ENCODE measurements at places on chromosomes 11 and 22.

DNA sequence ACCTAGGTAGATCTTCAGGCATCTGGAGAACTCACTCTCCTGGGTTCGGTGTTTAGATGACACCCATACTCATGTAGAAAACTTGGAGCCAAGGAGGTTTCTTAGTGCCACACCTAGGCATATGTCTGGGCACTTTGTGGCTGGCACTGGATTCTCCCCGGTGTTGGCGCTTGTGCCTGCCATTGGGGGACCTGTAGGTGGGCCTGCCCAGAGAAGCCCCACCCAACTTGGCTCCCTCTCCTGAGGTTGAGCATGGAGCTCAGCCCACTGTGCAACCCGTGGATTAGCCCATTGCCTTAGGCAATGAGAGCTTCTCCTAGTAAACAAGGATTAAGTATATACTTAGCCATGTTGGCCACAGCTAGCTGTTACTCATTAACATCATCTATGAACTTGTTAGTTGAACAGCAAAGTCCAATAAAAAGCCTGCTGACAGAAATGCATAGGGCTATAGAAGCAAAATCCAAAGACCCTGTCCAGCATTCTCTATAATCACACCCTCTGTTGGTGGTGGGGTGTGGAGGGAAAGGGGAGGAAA is 335.5 kb upstream of the CHORDC1 start:
- no peak for DNase-seq

- DNase-seq, result no peak
These were observed 9.5 kb upstream of the GNAZ start for GRCh38 chr22:23060612-23061400.

GRCh38 chr11:82874646-82875523 is 25.3 kb downstream of the PRCP start:
- DNase-seq, result no peak

DNA sequence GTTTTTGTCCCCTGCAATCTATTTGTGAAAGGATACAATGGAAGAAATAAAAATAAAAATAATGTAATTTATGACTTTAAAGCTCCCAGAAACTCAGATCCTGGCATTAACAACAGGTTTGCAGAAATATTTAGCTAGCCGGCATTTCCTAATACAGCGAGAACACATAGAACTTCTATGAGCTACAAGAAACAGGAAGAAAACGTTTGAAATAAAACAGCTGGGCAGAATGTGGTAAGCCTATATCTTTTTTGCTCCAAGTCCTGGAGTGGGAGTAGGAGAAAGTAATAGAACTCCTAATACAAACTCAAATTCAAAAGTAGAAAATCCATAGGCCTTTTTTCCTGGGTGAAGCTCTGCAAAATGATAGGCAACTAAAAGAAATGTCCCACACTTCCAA is 29.6 kb upstream of the FIBIN start:
- DNase-seq, result no peak

- no peak for DNase-seq
These were observed 10.9 kb downstream of the CD5 start for GRCh38 chr11:61113201-61113600.

GRCh38 chr11:33258631-33259205 is 1.5 kb downstream of the HIPK3 start:
- DNase-seq, result peak; percentile 18

GRCh38 chr11:68037411-68038225 is 1.2 kb upstream of the TCIRG1 start:
- DNase-seq, result no peak

DNA sequence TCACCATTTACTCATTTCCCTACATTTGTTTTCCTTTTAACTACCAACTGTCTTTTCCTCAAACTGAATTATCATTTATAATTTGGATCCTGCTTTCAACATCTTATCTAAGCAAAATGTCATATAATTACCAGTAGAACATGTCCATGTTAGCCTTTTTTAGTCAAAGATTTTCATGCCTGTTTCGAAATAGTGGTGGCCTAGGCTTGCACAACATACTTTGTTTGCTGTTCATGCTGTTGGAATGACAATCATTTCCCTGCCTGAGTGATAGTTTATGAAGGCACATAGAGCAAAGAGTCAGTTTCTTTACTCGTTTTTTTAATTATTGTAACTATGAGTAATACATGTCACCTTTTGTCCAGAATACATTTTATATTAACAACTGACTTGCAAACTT is 144.3 kb upstream of the ANO3 start:
- DNase-seq, result no peak

DNA sequence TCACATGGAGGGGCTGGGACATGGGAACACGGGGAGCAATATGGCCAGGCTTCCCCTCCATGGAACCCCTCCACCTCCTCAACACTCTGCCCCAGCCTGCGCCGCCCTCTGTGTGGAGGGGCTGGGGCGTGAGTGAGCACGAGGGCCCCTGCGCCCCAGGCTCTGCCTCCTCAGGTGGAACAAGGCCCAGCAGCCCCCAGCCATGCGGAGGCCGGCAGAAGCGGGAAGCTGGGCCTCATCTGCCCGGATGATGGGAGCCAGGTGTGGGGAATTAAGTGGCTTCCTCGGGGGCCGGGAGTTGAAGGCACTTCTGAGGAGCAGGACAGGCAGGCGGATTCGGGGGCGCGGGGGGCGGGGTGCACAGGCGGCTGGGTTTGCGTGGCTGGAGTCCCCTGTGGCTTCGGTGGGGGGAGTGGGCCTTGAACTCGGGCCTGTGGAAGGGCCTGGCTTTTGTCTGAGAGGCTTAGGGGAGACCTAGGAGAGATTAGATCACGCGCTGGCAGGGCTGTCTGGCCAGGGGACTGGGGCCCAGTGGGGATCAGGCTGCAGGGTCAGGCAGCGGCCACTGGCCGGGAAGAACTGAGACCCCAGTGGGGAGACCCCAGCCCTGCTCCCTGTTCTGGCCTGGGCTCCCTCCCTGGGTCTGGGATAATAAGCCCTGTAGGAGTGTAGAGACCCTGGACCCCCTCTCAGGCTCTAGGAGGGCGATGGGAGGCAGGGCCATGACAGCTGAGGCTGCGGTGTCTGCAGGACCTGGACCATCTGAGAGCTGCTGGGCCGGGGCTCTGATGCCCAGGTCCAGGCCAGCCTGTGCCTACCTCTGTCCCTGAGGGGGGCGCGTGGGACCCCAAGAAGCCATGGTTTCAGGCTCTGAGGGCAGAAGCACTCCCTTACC is 13.3 kb downstream of the PRR33 start:
- no peak for DNase-seq

GRCh38 chr11:117299351-117300282 is 8.5 kb downstream of the BACE1-AS start:
- DNase-seq, result no peak

DNA sequence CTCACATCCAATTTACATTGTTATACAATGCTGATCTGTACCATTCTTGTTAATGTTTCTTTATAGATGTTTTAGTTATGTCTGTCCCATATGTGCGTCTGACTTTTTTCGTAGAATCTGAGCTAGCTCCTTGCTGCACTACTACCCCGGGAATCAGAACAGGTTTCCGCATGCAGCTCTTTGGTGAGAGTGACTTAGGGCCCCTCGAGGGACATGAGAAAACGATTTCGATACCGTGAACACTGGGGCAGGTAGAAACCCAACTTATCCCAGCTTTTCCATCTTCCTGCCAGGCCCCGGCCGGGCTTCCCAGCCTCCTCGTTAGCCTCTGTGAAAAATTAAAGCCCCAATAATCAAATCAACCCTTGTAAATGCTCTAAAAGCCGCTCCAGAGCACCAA is 23.4 kb upstream of the PKNOX2 start:
- DNase-seq, result no peak

- no peak for DNase-seq
These were observed 8.1 kb downstream of the ALDH3B2 start for GRCh38 chr11:67666303-67666645.

GRCh38 chr11:104581246-104581980 is 316.8 kb downstream of the CASP12 start:
- no peak for DNase-seq

DNA sequence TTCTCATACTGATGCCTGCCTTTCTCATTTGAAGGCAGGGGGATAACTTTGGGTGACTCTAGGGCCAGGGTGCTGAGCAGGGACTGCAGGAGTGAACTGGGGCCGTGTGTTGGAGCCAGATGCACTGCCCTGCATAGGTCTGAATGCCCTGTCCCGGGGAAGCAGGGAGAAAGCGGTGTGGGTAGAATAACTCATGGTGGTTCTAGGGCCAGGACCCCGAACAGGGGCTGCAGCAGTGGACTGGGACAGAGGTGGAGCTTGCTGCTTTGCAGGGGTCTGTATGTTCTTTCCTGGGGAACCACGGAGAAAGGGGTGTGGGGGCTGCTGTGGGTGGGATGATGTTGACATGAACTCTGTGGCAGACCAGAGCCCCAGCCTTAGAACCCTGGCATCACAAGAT is 52.9 kb downstream of the GAB4 start:
- no peak for DNase-seq

DNA sequence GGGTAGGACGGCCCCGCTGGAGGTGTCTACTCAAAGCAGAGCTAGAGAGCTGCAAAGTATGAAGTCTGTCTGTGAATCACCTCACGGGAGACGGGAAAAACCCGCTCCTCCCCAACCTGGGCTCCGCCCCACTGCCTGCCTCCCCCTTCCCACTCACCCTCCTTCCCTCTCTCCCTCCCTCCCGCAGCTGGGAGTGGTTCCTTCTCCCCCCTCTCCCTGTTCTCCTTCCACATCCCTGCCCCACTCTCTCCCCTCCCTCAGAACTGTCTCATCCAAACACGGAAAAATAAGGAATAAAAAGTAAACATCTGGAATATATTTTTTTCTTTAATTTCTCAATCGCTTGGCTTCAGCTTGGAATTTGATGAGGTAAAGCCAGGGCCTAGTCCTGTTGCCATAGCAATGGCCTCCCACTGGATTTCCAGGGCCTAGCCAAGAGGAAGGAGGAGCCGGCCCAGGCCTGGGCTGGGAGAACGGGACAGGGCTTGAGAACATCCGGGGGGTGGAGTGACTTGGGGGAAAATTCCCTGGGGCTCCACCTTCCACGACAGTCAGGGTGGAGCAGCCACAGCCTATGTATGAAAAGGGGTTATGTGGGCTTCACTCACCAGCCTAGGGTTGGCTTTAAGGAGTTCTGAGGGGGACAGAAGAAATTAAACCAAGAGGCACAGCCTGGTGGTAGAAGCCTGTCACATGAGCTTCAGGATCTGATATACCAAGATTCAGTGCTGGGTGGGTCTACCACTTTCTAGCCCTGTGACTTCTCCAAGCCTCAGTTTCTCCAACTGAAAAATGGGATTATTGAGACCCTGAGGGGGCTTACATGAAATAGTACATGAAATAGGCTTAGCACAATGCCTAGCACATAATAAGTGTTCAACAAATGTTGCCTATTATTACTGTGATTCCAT is 2.2 kb downstream of the TNKS1BP1 start:
- DNase-seq, result no peak

DNA sequence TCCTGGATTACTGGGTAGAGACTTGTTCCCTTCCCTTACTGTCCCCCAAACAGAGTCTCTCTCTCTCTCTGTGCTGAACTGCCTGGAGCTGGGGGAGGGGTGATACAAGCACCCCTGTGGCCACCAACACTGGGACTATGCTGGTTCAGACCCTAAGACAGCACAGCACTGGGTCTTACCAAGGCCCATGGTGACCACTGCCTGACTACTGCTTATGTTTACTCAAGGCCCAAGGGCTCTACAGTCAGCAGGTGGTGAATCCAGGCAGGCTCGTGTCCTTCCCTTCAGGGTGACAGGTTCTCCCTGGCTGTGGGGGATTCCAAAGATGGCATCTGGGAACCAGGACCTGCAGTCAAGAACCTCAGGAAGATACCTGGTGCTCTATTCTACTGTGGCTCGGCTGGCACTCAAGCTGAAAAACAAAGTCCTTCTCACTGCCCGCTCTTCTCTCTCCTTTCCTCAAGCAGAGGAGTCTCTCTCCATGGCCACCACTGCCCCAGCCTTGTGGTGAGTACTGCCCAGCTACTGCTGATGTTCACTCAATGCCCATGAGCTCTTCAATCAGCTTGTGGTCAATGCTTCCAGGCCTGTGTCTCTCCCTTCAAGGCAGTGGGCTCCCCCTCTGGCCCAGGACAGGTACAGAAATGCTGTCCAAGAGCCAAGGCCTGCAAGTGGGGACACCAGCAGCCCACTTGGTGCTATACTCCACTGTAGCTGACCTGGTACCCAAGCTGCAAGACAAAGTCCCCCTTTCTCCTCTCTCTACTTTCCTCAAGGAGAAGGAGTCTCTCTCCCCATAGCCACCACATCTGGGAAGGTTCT is 41.8 kb upstream of the SHANK2 start:
- no peak for DNase-seq

- no peak for DNase-seq
These were observed 23.3 kb downstream of the ARL14EP start for GRCh38 chr11:30346068-30346688.

- no peak for DNase-seq
These were observed 63.1 kb downstream of the MTNR1B start for GRCh38 chr11:93032580-93032979.

- no peak for DNase-seq
These were observed 2.2 kb downstream of the TUT1 start for GRCh38 chr11:62588966-62589637.

DNA sequence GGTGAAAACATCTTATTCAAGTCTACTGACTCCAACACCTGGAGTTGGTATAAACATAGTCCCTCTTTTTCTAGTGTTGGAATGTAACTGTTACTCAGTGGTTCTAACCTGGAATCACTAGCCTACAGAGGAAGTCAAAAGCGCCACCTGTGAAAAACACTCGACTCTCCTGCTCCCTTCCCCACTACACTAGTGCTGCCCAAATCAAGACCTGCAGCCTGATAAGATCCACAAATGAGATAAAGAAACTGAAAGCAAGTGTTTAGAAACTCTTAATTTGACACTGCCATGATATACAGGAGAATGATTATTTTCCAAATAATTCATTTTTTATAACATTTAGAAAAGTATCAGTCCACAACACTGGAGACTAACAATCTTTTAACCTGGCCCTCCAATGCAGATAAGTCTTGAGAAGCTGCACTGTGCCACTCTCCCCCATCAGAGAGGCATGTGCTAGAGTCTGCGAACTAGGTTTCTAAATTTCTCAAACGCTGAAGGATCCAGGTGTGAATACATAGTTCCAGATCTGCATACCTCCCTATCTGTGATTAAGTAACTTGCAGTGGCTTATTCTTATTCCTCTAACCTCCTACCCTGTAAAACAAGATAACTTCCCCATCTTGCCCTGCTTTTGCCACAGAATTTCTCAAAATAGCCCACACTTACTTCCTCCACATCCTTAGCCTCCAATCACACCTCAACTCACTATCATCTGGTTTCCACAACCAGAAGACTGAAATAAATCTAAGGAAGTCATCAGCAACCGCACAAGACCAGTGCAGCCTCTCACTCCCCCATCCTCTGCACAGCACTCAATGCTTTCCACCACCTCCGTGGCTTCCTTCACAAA is 88.1 kb downstream of the RRAS2 start:
- DNase-seq, result peak; percentile 23

GRCh38 chr11:12829131-12829530 is 154.9 kb downstream of the TEAD1 start:
- no peak for DNase-seq

DNA sequence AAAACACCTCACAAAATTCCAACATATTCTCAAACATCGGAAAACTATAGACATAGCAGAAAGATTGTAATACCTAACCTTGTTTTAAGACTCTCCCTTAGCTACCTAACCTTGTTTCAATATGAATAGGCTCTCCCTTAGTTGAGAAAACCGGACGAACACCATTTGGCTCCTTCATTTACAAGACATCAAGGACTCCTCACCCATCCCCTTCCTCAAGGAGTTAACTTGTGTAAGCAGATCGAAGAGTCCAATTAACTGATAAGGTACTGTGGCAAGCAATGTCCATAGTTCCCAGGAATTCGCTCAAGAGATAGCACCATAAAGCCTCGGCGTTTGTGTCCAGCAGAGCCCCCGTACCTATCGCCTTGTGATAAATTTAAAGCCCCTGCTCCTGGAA is 4.6 kb upstream of the ACRV1 start:
- DNase-seq, result no peak

All from stimulated activated CD4-positive, alpha-beta T cell treated with anti-CD3 and anti-CD28 coated beads, Interleukin-2, amount 100 ng/mL, for 24 hours (primary cell).